Activated CD4-positive, alpha-beta T cell treated with anti-CD3 and anti-CD28 coated beads, Interleukin-2, amount 10 ng/mL, durations not matched to agents 7 days and 5 days (primary cell): ENCODE measurements at places on chromosomes 2 and 18. TPM values are rescaled to one million over a fixed set of nuclear protein-coding genes. Genes with fewer than 3 reads are reported as not detected.

TBR1 gene
- not detected for total RNA-seq

TMEM182 gene
- total RNA-seq: 2.5 TPM

CNRIP1 gene
- not detected for total RNA-seq

EGR4 gene
- not detected for total RNA-seq

AQP12A gene
- not detected for total RNA-seq

KRCC1 gene
- total RNA-seq: 20.5 TPM

RNF144A gene
- total RNA-seq: 101 TPM

KCNJ3 gene
- not detected for total RNA-seq

TLX2 gene
- total RNA-seq: 0.40 TPM

HOXD8 gene
- not detected for total RNA-seq

MERTK gene
- total RNA-seq: 0.21 TPM

POTEC gene
- total RNA-seq: not detected

RAB11FIP5 gene
- total RNA-seq: 8.7 TPM

ANKRD30BL gene
- total RNA-seq: not detected

CCDC88A gene
- total RNA-seq: 7.8 TPM

ACTG2 gene
- total RNA-seq: not detected

SOCS6 gene
- 3.8 TPM for total RNA-seq

UGT1A10 gene
- total RNA-seq: not detected

RAB17 gene
- not detected for total RNA-seq

TSPYL6 gene
- total RNA-seq: not detected

NPHP1 gene
- total RNA-seq: 0.17 TPM

CD207 gene
- total RNA-seq: not detected

LINC00305 gene
- not detected for total RNA-seq

MRO gene
- not detected for total RNA-seq

ANKRD29 gene
- 0.25 TPM for total RNA-seq

RSAD2 gene
- total RNA-seq: 100 TPM

CD8B2 gene
- not detected for total RNA-seq

LRRTM4 gene
- total RNA-seq: not detected

ANKRD36C gene
- total RNA-seq: 81.1 TPM

MSTN gene
- not detected for total RNA-seq

GPAT2 gene
- total RNA-seq: 5.3 TPM

POMC gene
- 5.0 TPM for total RNA-seq

PSMA8 gene
- total RNA-seq: 0.89 TPM

PSMD14 gene
- total RNA-seq: 56.2 TPM

LOXL3 gene
- 0.15 TPM for total RNA-seq

G6PC2 gene
- total RNA-seq: not detected

MATN3 gene
- total RNA-seq: not detected

FAM136A gene
- 33.4 TPM for total RNA-seq

STPG4 gene
- total RNA-seq: 0.64 TPM

INPP5D gene
- total RNA-seq: 121 TPM

ATP8B1 gene
- not detected for total RNA-seq

GALNT14 gene
- total RNA-seq: not detected

DUSP19 gene
- total RNA-seq: 1.6 TPM
